Bronchial epithelial cell (primary cell): ENCODE measurements at places on chromosomes 11 and 22.
A peak's percentile ranks its signal among the peaks of the same experiment; 100 is the strongest.

GRCh38 chr11:117959438-117960149 lies 26.6 kb upstream of the IL10RA start:
- DNase-seq, result no peak

DNA sequence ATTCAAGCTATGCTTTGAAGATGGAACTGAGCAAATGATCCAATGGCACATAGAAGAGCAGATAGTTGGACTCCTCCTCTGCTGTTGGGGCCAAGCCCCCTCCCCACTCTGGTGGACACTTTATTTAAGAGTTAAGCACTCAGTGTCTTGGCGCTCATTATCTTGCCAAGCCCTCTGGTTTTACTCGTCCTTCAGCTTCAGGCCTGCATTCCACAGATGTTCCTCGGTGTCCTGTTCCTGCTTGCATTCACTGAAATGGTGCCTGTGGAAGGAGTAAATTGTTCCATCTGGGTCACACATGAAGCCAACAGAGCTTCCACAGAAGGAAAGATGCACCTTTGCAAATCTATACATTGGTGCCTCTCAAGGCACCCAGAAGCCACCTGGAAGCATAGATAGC lies 26.1 kb downstream of the MAML2 start:
- DNase-seq, result no peak

GRCh38 chr22:38272373-38273134 lies at the start of gene TMEM184B:
TMEM184B (minus strand) TSS chr22:38273010; CDS start chr22:38247961, 25,049 bp downstream.
- peak; percentile 49 for DNase-seq

DNA sequence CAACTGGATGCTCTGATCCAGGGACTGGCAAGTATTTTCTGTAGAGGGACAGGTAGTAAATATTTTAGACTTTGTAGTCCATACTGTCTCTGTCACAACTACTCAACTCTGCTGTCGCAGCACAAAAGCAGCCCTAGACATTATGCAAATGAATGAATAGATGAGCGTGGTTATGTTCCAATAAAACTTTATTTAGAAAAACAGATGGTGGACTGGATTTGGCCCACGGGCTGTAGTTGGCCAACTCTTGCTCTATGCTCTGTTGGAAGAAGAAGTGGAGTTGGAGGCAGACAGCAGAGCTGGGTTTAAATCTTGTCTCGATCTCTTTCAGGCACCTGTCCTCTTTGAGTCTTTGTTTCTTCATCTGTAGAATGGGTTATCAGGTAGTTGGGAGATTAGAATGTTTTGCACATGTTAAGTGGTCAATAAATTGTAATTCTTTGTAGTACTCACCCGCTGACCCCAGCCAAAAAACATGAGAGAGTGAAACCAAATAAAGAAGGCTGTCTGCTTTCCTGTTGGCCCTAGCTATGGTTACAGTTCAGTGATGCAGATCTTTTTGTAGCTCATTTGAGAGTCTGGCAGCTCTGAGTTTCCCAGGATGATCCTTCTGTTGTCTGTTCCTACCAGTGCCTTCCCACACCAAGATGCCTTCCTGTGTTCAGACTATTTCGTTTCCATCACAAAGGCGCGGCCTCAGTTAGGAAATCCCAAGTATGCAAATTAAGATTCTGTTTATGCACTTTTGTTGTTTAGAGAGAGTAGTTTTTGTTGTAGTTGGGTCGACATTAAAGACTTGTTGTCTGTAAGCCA lies 198.1 kb upstream of the SEZ6L start:
- no peak for DNase-seq

DNA sequence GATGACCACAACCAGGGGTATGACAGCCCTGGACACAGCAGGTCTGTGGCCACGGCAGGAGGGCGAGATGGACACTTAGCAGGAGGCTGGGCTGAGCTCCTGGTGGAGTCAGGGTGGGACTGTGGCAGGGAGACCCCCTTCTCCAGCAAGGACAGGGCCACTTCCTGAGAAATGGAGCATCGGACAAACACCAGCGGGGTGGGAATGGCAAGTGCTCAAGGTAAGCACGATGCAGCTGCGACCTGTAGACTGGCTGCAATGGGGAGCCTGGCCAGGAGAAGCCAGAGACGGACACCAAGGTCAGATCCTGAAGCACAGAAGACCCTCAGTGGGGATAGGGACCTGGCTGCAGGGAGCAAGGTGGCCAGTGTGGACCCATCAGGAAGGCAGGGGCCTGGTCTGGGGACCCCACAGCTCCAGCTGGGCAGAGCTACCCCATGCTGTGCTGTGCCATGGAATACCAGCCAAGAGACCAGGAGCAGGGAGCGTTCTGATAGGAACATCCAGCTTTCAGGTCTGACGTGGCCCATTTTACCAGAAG lies 29.2 kb downstream of the RSPH14 start:
- no peak for DNase-seq

- no peak for DNase-seq
Measured at GRCh38 chr22:37471727-37472417, 14.3 kb downstream of the MFNG start.

DNA sequence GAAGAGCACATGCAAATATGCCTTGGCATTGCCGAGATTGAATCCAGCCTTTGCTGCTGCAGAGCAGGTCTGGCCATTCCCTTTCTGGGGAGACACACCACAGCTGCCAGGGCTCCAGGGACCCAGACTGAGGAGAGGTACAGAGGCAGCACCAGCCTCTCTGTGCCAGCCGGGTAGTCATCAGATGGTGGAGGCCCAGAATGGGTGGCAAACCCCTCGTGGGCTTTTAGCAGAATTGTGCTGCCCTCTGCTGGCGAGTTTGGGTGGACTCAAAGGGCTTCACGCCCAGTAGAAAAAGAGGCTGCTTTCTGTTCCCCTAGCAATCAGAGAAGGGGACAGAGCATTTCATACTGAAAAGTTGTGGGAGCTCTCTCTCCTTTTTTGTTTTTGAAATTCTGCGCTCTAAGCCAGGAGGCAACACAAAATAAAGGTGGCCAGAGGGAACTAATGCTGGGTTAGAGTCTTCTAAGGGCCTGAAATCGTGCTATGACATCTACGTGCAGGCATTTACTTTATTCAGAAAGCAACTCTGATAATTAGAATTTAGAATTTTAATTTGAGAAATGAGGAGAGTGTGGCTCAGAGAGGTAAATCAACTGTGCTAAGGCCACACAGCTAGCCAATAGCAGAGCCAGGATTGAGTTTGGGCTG lies 158.8 kb upstream of the NAV2 start:
- DNase-seq, result peak; percentile 45

- no peak for DNase-seq
Measured at GRCh38 chr22:45512363-45512762, 9.7 kb downstream of the FBLN1 start.

DNA sequence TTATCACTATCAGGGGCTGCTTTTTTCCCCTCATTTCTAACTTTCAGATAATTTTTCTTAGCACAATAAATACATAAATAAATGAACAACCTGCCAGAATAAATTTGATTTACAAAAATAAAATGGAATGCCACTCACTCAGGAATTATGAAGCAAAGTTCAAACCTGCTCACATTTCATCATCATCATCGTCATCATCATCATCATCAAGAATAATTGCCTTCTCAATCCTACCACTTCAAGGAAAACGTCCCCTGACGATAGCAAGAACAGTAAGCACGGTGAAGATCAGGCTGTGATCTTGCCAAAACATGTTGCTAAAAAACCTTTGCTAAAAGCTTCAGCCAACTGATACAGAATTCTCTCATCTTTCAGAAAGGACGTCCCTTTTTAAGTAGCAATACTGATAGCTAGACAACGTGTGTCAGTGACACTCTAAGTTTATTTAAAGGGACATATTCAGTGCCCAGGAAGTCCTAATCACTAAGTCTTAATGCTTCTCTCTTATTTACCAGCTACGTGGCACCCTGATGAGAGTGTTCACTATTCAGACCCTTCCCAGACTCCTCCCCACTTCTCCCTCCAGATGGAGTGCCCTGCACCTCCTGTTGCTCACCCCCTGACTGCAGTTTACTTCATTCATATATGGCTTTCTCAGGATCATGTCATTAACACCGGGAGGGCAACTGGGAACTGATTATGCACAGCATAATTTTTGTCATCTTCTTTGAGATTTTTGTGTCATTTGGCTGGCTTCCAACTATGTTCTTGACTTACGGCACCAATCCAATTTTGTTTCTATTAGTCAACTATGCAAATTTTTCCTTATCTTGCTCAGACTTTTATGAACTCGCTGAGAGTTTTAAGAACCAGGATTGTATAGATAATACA lies 200.1 kb upstream of the GUCY1A2 start:
- DNase-seq, result no peak

- no peak for DNase-seq
Measured at GRCh38 chr11:67400942-67401494, 640 bp downstream of the PPP1CA start.

DNA sequence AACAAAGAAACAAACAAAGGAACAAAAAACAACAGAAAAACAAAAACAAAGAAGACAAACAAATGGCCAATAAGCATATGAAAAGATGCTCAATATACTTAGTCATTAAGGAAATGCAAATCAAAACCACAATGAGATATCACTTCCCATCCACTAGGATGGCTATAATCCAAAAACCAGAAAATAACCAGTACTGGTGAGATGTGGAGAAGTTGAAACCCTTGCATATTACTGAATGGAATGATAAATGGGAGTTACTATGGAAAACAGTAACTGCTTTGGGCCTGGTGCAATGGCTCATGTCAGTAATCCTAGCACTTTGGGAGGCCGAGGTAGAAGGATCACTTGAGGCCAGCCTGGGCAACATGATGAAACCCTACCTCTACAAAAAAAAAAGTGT lies 44.9 kb upstream of the RBFOX2 start:
- no peak for DNase-seq

GRCh38 chr11:67500831-67501715 lies 4.1 kb downstream of the PITPNM1 start:
- peak; percentile 39 for DNase-seq

- no peak for DNase-seq
Measured at GRCh38 chr11:57460022-57460757, at the start of gene RTN4RL2. RTN4RL2 (plus strand) TSS chr11:57460528; CDS start chr11:57460866, 338 bp downstream.

DNA sequence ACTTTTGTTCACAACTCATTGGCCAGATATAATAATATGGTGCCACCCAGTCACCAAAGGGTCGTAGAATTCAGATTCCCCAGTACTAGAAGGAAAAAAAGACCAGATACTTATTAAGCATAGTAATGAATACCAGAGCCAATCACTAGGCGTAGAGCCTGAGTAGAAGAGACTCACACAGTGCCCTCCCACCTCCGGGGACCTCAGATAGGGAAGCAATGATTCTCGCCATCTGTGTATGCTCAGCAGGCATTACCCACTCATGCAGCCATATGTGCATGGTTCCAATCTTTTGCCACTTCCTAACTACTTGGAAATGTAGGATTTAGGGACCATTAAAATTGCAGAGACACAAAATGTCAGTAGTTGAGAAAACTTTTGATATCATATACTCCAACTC lies 85.3 kb downstream of the C11orf87 start:
- no peak for DNase-seq

- DNase-seq, result peak; percentile 51
Measured at GRCh38 chr11:8779107-8779506, 96.5 kb downstream of the RPL27A start.

GRCh38 chr11:128595221-128595620 lies 7.9 kb upstream of the ETS1 start:
- no peak for DNase-seq
